ENCODE measurements at places on chromosomes 2 and 18.
A peak's percentile ranks its signal among the peaks of the same experiment; 100 is the strongest.

GRCh38 chr18:23969664-23970063 is 44.9 kb upstream of the TTC39C start:
- DNase-seq: no peak

DNA sequence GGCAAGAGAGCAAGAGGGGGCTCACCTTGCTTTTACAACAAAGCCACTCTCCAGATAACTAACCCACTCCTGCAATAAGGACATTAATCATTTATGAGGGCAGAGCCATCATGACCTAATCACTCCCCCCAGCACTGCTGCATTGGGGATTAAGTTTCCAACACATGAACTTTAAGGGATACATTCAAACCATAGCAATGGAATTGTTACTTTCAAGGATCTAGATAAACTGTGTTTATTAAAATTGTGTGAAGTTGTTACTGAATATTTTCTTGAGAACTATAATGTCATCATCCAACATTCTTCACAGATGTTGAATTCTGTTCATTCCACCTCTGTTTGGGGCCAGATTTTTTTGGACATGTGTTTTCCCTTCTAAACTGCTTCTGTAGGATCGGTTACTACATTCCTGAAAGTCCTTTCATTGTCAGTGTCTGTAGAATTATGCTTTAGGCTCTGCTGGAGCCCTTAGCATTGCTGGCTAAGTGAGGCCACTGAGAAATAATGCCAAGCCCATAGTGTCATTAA is 50.4 kb downstream of the SPATS2L start:
- DNase-seq: no peak

GRCh38 chr18:78228974-78229373 is 750.6 kb upstream of the SALL3 start:
- DNase-seq: no peak

GRCh38 chr2:2843969-2844548 is 513.0 kb upstream of the MYT1L start:
- DNase-seq: no peak

- no peak for DNase-seq
These were observed 45.3 kb downstream of the COMMD1 start for GRCh38 chr2:61950571-61951315.

- no peak for DNase-seq
These were observed 21.4 kb downstream of the STK17B start for GRCh38 chr2:196149948-196150347.

GRCh38 chr2:72010647-72011369 is 136.9 kb downstream of the CYP26B1 start:
- DNase-seq: no peak

DNA sequence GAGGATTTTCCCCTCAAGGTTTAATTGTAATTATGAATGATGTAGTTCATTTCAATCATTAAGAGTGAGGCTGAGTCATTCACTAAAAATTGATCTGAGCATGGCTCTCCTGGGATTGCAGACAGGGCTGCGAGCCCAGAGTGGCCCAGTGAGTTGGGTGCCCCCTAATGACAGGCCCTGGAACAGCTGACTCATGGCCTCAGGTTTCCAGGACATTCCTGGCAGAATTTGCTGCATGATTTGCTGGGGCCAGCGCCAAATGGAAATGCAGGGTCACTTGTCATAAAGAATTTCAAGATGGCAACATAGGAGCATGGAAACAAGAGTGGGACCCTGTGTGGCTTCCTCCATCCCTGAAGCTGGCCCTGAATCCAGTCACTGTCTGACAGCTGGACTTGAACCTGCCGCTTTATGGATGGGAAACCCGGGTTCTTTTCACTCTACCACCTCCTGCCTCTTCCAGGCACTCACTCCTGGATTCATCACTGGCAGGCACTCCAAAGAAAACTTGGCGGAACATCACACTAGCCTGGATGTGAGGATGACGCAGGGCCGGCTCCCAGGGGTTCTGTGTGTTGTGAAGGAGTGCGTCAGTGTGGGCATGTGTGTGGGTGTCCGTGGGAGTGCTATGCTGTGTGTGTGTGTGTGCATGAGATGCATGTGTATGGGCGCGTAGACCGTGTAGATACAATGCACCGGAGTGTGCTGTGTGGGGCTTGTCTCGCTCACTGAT is 15.2 kb downstream of the OTOF start:
- peak; percentile 7 for DNase-seq

DNA sequence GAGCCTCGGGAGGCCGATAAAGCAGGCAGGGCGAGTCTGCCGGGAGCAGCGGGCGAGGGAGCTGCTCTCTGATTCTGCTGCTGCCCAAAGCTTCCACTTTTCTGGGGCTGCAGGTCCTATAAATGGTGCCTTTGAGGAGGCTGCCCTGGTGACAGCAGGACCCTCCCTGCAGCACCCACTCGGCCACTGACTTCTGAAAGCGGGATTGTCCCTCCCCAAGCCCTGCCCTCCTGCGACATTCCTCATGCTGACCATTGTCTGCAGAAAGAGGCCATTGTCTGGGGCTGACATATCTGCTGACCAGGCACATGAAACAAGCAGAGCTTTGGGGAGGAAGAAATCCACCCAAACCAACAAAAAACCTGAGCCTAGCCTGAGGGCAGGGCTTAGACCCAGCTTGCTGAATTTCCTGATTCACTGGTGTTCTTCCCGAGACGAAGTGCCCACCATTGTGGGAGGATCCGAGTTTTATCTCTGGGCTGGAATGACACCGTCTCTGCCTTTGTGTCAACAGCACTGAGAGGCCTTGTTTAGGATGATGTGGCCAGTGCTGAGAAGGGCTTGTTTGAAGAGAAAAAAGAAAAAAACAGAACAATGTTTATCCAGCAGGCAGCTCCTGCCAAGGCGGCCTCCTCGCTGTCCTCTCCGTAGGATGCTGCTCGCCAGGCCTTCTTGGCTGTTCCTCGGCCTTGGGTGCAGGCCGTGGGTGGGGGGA is 129.7 kb downstream of the MYCN start:
- no peak for DNase-seq

- no peak for DNase-seq
These were observed 145.5 kb upstream of the LYPD1 start for GRCh38 chr2:132815516-132815915.
